ENCODE measurements at places on chromosomes 6 and 20.
A peak's percentile ranks its signal among the peaks of the same experiment; 100 is the strongest.

DNA sequence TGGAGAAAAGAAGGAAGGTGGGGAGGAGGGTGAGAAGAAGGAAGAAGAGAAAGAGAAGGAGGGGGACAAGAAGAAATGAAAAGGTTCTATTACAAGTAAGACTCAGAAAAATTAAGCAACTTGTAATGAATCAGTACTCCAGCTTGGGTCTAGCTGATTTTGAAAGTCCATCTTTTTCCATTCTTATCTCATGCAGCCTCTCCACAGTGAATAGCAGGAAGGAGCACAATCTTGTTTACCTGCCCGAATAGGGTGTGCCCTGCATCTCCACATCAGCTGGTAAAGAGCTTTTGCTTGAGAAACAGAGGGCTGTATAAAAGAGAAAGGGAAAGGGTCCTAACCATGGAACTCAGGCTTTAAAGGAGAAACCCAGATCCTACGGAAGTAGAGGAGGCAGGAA lies 348.8 kb downstream of the TPBG start:
- no peak for DNase-seq

- DNase-seq: no peak
These were observed 108.9 kb upstream of the STXBP5 start for GRCh38 chr6:147095316-147095715.

- no peak for DNase-seq
These were observed 20.3 kb downstream of the KIZ start for GRCh38 chr20:21146215-21146614.

- DNase-seq: no peak
These were observed 18.7 kb upstream of the LAMP5 start for GRCh38 chr20:9495701-9496100.

GRCh38 chr20:44614525-44614924 lies 32.1 kb downstream of the PKIG start:
- DNase-seq: no peak

DNA sequence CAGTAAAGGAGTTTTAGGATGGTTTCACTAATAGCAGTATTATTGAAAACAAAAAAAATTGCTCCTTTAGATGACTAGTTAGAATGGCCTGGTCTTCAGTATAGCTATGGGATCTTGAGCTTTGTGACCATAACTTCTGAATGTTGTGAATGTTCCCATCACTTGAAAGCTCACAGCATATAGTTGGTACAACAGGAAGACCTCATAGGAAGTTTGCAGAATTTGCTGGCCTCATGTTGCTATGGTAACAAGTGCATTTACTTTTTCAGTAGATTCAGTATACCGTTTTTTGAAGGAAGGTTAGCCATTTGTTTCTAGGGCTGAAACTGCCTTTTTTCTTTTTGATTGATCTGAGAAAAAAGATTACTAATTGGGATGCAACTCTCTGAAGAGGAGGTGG lies 8.3 kb downstream of the PHF3 start:
- DNase-seq: peak; percentile 72

DNA sequence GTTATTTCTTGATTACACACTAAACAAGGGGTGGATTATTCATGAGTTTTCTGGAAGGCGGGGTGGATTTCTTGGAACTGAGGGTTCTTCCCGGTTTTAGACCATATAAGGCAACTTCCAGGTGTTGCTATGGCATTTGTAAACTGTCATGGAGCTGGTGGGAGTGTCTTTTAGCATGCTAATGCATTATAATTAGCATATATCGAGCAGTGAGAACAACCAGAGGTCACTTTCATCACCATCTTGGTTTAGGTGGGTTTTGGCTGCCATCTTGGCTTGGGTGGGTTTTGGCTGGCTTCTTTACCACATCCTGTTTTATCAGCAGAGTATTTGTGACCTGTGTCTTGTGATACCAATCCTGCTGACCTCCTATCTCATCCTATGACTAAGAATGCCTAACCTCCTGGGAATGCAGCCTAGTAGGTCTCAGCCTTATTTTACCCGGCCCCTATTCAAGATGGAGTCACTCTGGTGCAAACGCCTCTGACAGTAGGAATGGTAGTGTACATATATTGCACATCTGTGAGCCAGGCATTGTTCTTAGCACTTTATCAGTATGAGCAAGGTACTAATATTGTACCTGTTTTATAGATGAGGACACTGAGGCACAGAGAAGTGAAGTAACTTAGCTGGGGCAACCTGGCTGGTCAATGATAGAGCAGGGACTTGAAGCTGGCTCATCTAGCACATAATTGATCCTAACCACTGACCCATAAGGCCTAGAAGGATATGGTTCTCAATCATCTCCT lies 203.7 kb downstream of the NFATC2 start:
- no peak for DNase-seq

GRCh38 chr20:18973529-18974173 lies 160.1 kb downstream of the SCP2D1 start:
- DNase-seq: no peak

GRCh38 chr6:93219447-93219846 lies 199.9 kb downstream of the EPHA7 start:
- no peak for DNase-seq

DNA sequence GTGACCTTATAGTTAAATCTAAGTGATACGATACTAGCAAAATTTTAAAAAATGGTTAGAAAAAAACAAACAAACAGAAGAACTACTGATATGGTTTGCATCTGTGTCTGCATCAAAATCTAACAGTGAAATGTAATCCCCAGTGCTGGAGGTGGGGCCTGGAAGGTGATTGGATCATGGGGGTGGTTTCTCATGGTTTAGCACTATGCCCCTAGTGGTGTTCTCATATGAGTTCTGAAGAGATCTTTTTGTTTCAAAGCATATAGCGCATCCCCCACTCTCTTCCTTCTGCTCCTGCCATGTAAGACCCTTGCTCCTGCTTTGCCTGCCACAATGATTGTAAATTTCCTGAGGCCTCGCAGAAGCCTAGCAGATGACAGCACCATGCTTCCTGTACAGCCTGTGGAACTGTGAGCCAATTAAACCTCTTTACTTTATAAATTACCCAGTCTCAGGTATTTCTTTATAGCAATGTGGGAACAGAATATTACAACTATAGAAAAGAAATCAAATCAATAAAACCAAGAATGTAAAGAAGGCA lies 5.4 kb downstream of the FBXL4 start:
- DNase-seq: no peak

GRCh38 chr6:42314571-42315258 lies 97.1 kb upstream of the MRPS10 start:
- no peak for DNase-seq

GRCh38 chr20:56151834-56152233 lies 96.7 kb upstream of the MC3R start:
- DNase-seq: no peak

DNA sequence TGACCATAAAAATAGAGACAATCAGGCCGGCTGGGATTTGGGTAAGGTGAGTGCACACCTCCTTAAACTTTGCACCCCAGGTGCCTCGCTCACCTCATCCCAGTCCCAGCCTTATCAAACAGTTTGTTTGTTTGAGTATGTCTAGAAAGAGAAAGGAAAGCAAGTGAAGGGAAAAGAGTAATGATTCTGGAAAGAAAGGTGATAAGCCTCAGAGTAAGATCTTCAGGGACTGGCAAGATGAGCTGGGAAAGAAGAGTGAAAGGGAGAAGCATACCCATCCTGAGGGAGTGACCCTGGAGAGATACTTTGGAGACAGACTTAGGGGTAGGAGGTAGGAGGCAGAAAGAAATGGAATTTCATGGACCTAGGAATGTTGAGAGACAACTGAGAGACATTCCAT lies 1.7 kb downstream of the TAP2 start:
- no peak for DNase-seq

DNA sequence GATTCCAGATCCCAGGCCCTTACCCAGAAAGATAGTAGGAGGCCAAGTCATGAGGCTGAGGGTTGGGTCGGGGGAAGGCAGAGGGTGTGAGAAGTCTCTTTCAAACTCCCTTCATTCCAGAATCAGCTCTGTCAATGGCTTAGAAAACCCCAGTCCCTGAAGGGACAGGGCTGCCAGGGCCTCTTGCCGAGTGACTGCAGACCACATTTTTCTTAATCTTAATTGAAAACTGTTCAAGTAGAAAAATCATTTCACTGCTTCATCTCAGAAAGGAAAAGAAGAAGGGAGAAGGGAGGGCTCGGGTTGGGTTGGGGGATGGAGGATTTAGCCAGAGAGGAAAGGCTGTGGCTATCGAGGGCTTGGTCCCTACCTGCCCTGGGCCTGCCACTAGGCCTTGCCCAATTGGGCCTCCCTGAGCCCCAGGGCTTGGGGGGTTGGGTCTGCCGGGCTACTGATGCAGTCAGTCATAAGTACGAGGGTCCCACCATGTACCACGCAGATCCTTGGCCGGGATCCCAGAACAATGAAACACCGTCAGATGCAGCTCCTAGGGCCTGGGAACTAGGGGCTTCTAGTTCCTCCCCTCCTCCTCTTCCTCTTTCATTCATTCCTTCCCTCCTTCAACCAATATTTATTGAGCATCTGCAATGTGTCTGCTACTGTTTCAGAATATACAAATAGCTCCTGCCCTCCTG lies 44.0 kb upstream of the CTNNBL1 start:
- DNase-seq: no peak

- DNase-seq: no peak
These were observed 27.7 kb downstream of the ME1 start for GRCh38 chr6:83403191-83403590.

GRCh38 chr6:78607189-78607588 lies 260.2 kb upstream of the IRAK1BP1 start:
- no peak for DNase-seq

Data from naive thymus-derived CD8-positive, alpha-beta T cell (primary cell).